ENCODE measurements at places on chromosomes 2 and 18. TPM values are rescaled to one million over a fixed set of nuclear protein-coding genes. Genes with fewer than 3 reads are reported as not detected.
A peak's percentile ranks its signal among the peaks of the same experiment; 100 is the strongest.

GRCh38 chr2:20249170-20249569, 24.2 kb upstream of the SDC1 start:
- no peak for DNase-seq

DNA sequence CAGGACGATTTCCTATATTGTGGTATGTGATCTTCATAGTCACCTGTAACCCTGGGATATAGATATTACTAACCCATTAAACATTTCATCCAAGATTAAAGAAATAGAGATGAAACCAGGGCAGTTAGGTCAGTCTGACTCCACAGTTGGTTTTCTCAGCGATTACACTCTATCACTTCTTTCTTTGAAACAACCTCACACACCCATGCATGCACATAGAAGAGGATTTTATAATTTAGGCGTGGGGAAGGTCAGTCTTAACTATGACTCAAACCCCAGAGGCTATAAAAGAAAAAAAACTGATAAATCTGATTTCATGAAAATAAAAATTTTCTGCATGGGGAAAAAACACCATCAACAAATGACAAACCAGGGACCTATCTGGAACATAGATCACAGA, 54.2 kb downstream of the BCL2 start:
- no peak for DNase-seq

GRCh38 chr18:2984703-2985261, 28.2 kb downstream of the LPIN2 start:
- DNase-seq, result no peak

The SLC8A1 gene
- total RNA-seq, result 9.3 TPM

- DNase-seq, result no peak
These were observed 221.4 kb upstream of the TFPI start for GRCh38 chr2:187775651-187776050.

- DNase-seq, result no peak
These were observed 138.2 kb downstream of the DOK6 start for GRCh38 chr18:69538849-69539248.

GRCh38 chr18:14959550-14959949, 211.6 kb downstream of the ANKRD30B start:
- no peak for DNase-seq

DNA sequence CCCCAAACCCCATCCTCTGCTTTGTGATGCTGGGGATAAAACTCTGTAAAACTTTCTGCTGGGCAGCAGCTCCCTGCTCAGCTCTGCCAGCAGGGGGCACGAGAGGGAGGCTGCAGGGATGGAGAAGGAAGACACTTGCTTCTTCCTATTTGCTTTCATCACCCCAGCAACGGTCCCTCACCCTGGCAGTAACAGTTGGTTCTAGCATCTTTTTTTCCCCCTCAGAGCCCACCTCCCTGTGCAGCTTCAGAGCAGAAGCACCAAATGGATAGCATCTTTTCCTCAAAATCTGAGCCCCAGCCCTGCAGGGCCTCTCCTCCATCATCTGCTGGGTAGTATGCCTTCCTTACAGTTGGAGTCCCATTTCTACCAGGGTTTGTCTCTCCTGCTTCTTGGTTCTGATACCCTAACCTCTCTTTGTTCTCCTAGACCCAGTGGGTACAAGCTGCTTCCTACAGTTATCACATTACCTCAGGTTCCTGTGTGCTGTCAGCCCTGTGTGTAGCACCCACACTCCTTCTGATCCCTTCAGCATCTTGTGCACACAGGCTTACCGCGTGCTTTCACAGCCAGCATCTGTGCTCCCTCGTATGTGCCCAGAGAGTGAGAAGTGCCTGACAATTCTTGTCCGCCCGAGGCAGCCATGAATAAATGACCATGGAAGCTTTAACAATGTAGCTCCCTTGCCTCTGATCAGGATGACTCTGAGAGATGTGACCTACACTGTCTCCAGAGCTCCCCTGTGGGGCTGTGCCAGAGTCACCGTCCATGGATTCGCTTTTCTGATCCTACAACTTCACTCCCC, 14.5 kb downstream of the CKAP2L start:
- DNase-seq, result peak; percentile 74

The TMEM37 gene
- 19.0 TPM for total RNA-seq

GRCh38 chr18:61531182-61531581, 198.0 kb downstream of the CDH20 start:
- DNase-seq, result no peak

Measured in adrenal gland (tissue), 19 donors.